Dorsolateral prefrontal cortex (tissue), 122 donors: ENCODE measurements at places on chromosomes 3 and 15. TPM values are rescaled to one million over a fixed set of nuclear protein-coding genes. Genes with fewer than 3 reads are reported as not detected.

DNA sequence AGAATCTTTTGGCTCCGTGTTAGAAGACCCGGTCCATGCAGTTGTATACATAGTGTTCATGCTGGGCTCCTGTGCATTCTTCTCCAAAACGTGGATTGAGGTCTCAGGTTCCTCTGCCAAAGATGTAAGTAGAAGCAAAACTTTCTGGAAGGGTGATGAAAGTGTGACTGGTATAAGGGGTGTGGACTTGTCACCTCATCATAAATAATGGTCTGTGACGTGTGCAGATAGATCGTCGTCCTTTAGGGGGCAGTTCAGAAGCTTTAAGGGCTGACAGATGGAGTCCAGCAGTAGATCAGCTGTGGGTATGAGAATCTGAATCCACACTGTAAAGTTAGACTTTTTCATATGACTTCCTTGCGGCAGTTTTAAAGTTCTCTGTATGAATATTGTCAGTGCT, 15.3 kb downstream of the SEC61A1 start:
- no peak for DNase-seq

GRCh38 chr3:60528651-60529050, 722.6 kb downstream of the FHIT start:
- no peak for DNase-seq

DNA sequence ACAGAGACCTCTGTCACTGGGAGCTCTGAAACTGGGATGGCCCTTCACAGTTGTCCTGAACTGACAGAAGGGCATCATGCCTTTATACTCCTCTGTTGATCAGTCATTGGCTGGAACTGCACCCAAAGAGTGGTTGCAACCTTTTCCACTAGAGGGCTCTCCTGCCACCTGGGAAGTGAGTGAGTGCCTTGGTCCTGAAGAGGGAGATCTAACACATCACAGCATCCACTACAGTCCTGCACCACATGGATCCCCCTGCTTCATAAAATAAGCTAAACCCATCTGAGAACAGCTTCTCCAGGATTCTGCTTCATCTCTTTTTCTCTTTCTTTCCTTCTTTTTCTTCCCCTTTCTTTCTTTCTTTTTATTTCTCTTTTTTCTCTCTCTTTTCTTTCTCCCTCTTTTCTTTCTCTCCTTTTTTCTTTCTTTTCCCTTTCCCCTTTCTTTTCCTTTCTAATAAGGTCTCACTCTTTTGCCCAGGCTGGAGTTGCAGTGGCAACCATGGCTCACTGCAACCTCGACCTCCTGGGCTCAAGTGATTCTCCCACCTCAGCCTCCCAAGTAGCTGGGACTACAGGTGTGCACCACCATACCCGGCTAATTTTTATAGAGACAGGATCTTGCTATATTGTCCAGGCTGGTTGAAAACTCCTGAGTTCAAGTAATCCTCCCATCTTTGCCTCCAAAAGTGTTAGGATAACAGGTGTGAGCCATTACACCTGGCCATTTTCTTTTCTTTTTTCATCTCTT, 42.8 kb upstream of the RAF1 start:
- DNase-seq = peak; percentile 44

- peak; percentile 54 for DNase-seq
These were observed 8.2 kb upstream of the GRIP2 start for GRCh38 chr3:14548321-14548729.

GRCh38 chr3:150324788-150325187, 83.3 kb upstream of the TSC22D2 start:
- DNase-seq = no peak

DNA sequence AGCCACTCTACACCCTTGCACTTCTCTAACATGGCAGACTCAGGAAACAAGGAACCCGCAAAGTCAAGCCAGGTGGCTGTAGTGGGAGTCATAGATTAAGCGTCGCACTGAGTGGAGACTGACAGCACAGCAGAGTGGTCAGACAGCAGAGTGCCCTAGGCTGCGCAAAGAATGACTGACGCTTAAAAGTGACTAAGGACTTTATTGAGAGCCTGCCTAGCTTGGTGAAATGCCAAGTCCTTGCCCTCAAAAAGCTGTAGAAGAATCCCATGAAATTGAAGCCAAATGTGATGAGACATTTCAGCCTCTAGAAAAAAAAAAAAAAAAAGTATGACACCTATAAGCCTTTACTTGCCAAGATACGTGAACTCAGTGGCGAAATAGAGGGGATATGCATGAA, 30.2 kb downstream of the NCEH1 start:
- no peak for DNase-seq

Gene TRIM69
- total RNA-seq = 74.6 TPM

Gene RHOV
- 1.4 TPM for total RNA-seq

GRCh38 chr3:45626096-45626887, 31.7 kb downstream of the LIMD1 start:
- no peak for DNase-seq

DNA sequence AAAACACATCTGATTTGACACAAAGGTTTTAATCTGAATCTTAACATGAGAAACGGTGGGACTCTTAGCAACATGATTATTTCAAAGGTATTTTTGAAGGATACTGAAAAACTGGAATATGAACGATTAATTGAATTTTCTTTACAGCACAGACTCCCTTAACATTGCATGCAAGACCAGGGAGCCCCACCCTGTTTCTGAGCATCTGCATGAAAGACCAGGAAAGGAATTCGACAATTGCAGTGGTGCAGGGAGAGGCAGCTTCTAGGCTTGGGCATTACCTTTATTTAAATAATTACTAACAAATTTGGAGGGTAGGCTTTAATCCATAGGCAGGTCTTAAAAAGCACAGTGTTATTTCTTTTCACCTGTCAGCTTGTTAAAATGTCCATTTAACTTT, 240.6 kb upstream of the TOPAZ1 start:
- no peak for DNase-seq

DNA sequence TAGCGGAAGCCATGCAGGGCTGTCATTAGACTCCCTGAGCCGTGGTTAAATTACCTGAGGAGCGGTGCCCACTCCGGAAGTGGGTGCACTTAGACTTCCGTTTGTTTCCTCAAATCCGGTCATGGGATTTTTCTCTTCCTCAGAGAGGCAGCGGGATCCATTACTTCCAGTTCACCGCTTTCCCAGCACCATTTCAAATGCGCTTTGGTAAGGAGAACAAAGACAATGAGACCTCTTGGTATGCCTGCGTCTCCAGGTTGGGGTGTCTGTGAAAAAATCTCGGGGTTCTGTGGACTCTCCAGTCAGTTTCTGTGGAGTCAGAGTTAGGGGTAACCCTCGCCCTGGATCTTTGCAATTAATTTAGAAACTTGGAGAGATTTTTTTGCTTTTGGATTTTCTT, 132.3 kb upstream of the PTPRG start:
- no peak for DNase-seq

GRCh38 chr15:45150481-45150880, 20.7 kb downstream of the DUOX1 start:
- DNase-seq = no peak
